Stimulated activated CD8-positive, alpha-beta memory T cell treated with anti-CD3 and anti-CD28 coated beads, Interleukin-15, amount 100 ng/mL, for 24 hours (primary cell): ENCODE measurements at places on chromosomes 2 and 18.

- DNase-seq = no peak
These were observed 22.8 kb downstream of the GLI2 start for GRCh38 chr2:120758181-120759144.

DNA sequence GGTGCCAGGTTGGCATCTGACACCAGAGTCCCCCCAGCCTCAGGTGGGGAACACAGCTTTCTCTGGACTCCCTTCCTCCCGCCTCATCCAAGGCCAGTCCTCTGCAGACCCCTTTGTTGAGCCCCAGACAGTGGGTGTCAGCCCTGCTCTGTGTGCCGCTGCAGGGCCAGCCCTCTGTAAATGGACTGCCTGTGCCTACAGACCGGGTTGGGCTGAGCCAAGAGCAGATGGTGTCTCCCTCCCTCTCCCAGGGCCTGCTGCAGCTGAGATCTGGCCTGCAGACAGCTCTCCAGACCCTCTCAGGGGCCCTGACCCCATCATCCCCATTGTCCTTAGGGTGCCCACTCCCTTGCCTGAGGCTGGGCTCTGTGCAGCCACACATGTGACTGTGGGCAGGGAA is 160.8 kb downstream of the KLHL29 start:
- no peak for DNase-seq

GRCh38 chr2:238462782-238463396 is 36.2 kb downstream of the ASB1 start:
- DNase-seq = no peak

GRCh38 chr2:45729753-45730512 is 78.5 kb downstream of the PRKCE start:
- DNase-seq = no peak

- no peak for DNase-seq
These were observed 70.6 kb downstream of the CERS6 start for GRCh38 chr2:168526641-168527040.
